Activated naive CD4-positive, alpha-beta T cell (primary cell): ENCODE measurements at places on chromosomes 2 and 18.

DNA sequence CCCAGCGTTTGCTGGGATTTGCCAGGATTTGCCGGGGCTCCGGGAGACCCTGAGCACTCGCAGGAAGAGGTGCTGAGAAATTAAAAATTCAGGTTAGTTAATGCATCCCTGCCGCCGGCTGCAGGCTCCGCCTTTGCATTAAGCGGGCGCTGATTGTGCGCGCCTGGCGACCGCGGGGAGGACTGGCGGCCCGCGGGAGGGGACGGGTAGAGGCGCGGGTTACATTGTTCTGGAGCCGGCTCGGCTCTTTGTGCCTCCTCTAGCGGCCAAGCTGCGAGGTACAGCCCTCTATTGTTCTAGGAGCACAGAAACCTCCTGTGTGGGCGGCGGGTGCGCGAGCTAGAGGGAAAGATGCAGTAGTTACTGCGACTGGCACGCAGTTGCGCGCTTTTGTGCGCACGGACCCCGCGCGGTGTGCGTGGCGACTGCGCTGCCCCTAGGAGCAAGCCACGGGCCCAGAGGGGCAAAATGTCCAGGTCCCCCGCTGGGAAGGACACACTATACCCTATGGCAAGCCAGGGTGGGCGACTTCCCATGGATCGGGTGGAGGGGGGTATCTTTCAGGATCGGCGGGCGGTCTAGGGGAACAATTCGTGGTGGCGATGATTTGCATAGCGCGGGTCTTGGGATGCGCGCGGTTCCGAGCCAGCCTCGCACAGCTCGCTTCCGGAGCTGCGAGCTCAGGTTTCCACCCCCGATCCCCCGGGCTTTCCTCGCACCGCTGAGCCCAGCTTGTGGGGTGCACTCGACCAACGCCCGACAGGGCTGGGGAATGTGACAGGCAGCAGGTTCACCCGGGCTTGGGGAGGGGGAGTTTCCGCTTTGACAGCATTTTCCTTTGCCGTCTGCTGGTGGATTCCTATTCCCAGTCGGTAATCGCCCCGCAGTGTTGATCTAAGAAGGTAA lies 2.8 kb downstream of the ONECUT2 start:
- DNase-seq: no peak

DNA sequence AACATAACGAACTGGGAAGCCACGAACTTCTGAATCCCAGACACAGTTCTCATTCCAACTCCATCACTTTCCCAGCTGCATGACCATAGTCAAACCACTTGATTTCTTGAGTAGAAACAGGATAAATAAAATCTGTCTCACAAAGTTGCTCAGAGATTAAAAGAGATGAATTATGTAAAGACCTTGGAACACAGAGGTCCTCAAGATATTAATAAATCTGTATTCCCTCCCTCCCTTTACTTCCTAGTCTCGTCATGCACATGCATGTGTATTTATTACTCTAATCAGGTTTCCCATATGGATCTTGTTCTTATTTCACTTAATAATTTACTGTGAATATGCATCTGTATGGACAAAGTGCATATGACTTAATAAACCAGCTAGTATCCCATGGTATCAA lies 21.1 kb upstream of the CSRNP3 start:
- DNase-seq: no peak

- DNase-seq: no peak
Measured at GRCh38 chr2:105732955-105733607, 11.6 kb upstream of the NCK2 start.

DNA sequence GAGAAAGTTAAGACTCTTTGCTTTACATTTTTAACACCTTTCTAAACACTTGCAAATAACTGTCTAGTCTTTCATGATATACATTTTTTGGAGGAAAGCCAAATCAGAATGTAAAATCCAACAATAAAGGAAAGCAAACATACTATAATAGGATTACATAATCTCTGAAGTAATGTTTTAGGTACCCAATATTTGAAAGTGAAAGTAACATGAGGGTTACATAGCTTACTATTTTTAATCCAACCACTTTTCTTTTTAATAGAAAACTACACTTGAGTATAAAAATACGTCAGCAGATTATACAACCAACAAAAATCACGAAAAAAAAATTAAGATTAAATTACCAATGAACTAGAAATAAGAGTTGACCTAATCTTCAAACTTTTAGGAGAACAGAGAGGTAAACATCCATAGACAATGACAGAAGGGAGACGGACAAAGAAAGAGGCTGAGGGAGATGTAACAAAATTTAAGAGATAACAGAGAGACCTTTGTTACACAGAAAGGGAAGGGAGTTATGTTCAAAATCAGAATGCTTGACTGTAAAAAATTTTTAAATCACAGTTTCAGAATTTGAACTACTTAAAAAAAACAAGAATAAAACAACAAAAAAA lies 150.0 kb downstream of the IKZF2 start:
- DNase-seq: no peak

DNA sequence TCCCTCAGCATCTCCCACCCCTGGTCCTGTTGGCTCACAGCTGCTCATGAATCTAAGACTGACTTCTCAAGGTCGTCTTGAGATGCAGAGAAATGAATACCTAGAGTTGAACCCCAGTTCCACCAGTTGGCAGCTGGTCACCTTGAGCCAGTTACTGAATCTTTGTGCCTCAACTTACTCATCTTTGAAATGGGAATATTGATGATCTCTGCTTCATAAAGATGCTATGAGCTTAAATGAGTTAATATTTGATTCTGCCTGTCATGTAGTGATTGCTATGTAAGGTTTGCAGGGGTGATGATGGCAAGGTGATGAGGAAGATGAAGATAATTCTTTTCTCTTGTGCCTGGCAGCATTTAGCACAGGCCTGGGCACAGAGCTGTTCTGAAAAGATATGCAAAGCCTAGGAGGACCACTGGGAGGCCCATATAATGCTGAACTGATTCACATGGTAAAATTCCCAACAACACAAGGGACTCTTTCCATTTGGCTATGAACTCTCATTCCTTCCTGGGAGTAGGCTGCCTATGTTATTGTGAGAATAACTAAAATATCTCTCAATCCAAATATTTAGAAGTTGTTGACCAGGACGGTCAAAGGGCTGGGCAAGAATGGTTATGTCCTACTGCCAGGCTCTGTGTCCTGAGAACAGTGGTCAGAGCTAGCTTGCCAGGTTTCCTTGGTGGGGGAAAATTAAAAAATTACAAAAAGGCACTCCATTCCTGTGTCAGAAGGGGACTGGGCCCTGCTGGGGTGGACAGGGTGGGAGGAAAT lies 70.9 kb downstream of the APOB start:
- DNase-seq: no peak

GRCh38 chr2:37894047-37894446 lies 31.0 kb upstream of the RMDN2 start:
- DNase-seq: no peak

GRCh38 chr18:62066102-62066818 lies 120.6 kb downstream of the PIGN start:
- DNase-seq: no peak

GRCh38 chr2:172539767-172540166 lies 16.1 kb upstream of the PDK1 start:
- no peak for DNase-seq

GRCh38 chr2:210072922-210073509 lies 70.6 kb downstream of the RPE start:
- DNase-seq: no peak

GRCh38 chr2:190425221-190425866 lies 17.2 kb downstream of the MFSD6 start:
- DNase-seq: no peak

DNA sequence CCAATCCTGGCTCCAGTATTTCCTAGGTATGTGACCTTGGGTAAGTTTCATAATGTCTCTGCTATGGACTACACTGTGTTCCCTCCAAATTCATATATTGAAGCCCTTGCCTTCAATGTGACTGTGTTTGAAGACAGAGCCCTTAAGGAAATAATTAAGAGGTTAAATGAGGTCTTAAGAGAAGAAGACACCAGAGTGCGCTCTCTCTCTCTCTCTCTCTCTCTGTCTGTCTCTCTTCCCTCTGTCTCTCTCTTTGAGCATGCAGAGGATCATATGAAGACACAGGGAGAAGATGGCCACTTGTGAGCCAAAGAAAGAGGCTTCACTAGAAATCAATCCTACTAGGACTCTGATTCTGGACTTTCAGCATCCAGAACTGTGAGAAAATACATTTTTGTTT lies 52.2 kb downstream of the NXPH2 start:
- DNase-seq: no peak

- DNase-seq: no peak
Measured at GRCh38 chr2:21996339-21996738, 872.6 kb downstream of the TDRD15 start.

GRCh38 chr2:213228638-213229037 lies 55.6 kb upstream of the SPAG16 start:
- DNase-seq: no peak

DNA sequence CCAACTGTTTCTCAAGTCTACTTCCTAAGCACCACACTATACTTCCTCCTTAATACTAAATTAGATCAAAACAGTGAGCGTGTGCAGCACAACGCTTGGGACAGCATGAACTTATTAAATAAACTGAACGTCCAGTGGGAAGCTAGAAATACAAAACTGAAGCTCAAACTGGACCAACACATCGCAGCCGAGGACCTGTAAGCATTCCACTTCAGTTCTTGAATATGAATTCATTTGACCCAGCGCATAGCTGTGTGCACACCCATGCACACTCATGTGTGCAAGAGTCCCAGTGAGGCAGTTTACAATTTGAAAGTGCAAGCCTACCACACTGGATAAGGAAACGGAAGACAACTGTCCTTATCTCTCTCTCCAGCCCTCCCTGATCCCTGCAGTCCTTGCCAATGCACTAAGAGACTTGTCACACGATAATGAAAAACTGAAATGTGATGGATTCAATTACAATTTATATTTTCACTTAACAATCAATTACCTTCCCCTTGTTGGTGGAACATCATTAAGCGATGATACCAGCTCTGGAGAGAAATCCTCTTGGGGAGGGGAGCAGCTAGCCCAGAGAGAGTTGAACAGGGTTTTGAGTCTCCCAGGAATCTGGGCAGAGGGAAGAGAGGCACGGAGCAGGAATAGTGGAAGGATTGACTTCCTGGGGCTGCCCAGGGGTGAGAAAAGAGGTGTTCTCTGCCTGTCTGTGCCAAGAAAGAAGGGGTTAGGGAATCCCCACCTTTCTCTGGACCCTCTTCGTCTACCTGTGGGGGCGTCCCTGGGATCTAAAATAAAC lies 186.5 kb upstream of the KLHL29 start:
- no peak for DNase-seq

- DNase-seq: no peak
Measured at GRCh38 chr2:239143858-239144712, 256.7 kb downstream of the HDAC4 start.

DNA sequence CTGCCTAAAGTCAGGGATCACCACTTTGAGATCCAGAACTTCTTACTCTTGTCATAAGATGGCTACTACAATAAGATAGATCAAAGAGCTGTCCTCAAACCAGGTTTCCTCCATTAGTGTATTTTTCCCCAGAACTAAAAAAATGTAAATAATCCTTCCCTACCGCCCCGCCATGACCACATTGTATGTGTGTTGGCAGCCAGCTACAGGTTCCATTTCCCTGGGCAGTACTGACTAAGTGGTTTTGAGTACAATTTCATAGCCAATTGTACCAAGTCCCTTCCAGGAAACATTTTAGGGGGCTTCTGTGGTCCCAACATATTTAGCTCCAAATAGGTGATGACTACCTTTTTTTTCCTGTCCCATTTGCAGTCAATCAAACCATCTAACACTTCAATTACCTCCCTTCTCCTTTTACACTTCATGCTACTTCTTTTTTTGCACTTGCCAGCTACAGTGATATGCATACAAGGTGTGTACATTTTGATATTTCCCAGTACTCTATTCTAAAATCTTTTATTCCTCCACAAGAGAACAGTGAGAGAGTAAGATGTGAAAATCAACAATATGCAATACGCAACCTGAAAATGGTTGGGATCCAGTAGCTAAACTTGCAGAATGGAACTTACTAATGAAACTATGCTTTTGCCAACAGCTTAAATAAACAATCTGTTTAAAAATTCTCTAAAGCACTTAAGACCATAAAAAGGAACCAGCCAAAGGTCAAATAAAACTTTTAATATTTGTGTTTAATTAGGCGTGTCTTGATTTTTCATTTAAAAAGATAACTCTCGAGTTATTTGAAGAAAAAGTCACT lies 3.9 kb downstream of the PUM2 start:
- no peak for DNase-seq

- DNase-seq: no peak
Measured at GRCh38 chr2:200757399-200757798, 54.3 kb upstream of the BZW1 start.

DNA sequence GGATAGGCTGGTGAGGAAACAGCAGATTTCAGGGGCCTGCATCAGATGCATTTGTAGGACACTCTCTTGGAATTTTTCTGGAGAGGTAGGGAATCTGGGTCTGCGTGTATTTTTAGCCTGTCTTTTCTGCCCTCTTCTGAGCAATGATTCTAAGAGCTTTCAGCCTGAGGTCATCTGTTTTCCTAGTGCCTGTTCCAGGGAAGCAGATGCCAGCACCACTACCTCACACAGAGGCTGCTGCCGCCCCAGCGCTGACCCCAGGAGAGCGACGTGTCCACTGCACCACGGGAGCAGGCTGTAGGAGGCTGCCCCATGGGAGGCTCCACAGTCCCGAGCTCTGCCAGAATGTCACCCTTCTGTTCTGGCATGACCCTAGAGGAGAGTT lies 316.5 kb downstream of the CYP26B1 start:
- DNase-seq: no peak

- no peak for DNase-seq
Measured at GRCh38 chr2:168060986-168061750, 186.2 kb downstream of the STK39 start.

DNA sequence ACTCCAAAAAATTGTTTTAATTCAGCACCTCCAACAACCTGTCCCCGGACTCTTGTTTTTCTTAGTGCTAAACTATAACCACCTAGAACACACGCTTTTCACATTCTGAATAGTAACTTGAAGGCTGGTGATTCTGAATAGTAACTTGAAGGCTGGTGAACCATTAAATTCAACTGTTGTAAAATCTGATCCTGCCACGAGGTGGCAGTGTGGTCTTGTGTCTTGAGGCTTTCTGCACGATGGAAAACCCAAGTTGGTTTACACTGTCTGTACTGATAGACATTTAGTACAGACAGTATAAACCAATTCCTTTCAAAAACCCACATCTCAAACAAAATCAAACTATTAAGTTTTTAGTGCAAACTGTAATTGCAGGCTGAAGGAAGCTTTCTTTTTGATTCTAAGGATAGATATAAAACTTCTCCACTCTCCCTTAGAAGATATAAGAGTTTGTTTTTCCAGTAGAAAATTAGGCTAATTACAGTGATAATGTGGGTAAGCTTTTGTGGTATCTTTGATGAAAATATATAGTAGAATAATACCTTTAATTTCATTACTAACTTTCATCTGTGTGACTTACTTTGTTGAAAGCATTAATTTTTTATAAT lies 57.6 kb downstream of the VAPA start:
- peak; percentile 19 for DNase-seq
